Ascending aorta (tissue), 2 donors: ENCODE measurements at places on chromosomes 3 and 15.

DNA sequence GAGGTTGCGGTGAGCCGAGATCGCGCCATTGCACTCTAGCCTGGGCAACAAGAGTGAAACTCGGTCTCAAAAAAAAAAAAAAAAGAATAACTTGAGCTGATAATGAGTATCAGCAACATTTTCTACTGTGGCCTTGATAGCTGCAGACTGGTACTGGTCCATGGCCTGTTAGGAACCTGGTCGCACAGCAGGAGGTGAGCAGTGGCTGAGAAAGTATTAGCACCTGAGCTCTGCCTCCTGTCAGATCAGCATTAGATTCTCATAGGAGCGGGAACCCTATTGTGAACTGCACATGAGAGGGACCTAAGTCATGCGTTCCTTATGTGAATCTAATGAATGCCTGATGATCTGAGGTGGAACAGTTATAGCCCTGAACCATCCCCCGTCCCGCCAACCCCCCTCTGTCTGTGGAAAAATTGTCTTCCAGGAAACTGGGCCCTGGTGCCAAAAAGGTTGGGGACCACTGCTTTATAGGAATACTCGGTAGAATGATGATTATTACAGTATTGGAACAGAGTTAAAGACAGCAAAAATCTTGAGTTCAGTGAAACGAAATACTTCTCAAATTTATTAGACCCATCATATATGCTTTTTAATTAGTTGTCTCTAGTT, 126.0 kb downstream of the ZNF609 start:
- no peak for DNase-seq

GRCh38 chr3:122396511-122396910, 12.5 kb downstream of the FAM162A start:
- no peak for DNase-seq

- DNase-seq = no peak
Observed at GRCh38 chr3:31815631-31816440, 165.2 kb downstream of the OSBPL10 start.

DNA sequence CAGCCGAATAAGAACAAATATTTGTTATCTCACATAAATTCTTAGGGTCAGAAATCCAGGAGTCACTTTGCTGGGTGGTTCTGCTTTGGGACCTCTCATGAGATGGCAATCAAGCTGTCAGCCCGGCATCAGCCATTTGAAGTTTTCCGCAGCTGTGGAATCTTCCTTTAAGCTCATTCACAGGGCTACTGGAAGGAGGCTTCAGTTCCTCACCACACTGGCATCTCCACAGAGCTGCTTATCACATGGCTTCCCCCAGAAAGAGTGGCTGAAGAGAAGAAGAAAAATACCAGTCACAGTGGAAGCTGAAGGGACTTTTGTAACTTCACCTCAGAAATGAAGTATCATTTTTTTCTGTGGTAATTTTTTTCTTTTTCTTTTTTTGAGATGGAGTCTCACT, 267.7 kb downstream of the CHL1 start:
- DNase-seq = no peak

DNA sequence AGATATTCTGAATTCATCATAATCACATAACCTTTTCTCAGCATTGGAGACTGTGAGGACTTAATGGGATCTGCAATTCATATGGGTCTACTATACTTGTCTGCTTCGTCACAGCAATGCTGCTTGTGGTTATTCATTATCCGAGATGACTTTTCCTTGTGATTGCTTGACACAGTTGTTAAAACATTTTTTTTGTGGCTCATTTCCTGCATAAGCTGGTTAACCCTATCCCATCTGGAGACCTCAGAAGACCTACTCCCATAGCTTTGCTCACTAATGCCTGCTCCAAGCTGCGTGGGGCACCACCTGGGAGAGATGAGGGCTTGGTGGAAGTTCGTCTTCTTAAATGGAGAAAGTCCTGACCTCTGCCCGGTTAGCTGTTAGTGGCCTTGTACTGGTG, 360.8 kb downstream of the CHST2 start:
- DNase-seq = no peak

GRCh38 chr3:33441225-33441976, 1.2 kb upstream of the UBP1 start:
- no peak for DNase-seq

GRCh38 chr3:195209083-195209846, 61.7 kb downstream of the XXYLT1 start:
- no peak for DNase-seq

DNA sequence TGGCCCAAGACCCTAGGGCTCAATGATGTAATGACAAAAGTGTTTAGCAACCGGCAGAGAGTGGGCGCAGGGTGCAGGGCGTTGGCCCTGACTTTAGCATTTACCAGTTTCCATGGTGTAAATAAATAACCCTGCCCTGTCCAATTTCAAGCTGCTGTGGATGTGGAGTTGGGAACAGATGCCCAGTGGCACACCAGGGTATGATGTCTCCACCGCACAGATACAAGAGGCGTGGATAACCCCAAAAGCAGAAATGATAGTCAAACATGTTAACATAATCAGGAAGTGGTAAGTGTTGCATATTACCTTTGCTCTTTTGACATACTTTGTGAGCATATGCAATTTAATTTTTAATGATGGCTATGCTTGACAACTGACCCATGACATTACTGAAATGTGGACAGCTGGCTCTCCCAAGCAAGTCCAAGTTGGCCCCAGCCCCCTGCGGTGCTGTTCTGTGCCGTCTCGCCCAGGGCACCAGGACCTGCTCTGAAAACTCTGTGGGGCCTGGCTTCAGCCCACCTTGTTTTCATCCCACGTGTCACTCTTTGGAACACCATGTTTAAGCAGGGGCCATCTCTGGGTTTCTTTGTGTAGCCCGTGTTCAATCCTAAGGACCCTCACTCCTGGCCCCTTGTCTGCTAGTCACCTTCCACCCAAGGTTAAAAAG, 10.8 kb upstream of the ANPEP start:
- DNase-seq = no peak

- peak; percentile 86 for DNase-seq
Observed at GRCh38 chr3:123489400-123490004, 40.6 kb upstream of the ADCY5 start.

DNA sequence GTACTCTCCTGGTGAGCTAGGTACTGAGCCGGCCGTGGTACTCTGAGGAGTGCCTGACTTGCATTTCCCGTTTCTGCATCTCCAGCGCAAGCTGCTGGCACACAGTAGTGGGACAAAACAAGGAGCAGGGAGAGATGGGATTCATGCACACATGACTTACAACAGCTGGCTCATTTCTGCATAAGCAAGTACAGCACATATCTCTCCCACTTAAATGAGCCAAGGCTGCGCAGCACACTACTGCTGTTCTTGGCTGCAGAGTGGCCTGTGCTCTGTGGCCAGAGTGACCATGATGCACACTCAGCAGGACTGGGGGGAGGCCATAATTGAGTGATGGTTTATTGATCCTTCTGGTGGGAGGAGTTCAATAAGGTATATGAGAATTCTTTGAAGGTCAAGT, 59.2 kb upstream of the ABHD17C start:
- no peak for DNase-seq

DNA sequence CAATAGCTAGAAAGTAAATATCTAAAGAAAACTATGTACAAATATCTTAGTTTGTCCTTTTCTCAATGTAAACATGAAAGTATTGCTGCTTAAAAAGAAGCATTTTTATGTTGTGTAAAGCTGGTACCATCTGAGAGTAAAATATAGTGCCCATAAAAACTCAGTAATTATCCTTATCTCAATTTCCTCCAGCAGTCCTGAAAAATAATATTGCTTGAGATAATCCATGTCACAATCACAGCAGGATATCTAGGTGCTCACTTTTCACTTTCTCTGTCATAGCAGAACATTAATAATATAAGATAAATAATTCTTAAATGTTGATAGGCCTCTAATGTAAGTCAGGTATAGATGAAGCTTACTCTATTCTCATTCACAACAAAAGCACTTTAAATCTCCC, 285.5 kb downstream of the ZBBX start:
- no peak for DNase-seq

GRCh38 chr3:39013289-39013688, 38.5 kb downstream of the SCN11A start:
- DNase-seq = no peak

DNA sequence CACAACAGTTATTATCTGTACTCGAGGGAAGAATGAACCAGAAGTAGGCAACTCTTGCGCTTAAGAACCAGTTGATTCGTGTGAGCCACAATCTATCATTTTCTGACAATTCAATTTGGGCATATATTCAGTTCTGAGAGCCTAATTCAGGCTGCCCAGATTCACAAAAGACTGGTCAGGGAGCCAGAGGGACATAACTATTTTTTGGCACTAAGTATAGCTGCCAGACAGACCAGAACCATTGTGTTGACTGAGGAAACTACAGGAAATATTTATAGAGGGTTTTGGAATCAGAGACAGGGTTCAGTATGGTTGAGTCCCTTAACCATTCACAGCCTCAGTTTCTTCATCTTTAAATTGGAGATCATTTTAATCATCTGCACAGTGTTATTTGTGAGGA, 226.7 kb downstream of the TAFA4 start:
- DNase-seq = no peak

DNA sequence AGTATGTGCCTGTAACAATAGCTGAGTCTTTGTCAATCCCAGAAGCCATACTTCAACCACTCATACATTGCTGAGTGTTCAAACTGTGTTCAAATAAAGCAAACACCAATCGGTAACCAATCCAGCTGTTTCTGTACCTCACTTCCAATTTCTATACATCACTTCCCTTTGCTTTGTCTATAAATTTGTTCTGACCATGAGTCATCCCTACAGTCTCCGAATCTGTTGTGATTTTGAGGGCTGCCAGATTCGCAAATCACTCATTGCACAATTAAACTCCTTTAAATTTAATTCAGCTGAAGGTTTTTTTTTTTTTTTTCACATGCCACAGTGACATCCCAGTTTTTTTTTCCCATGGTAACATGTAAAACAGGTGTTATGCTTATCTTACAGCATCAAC, 870.3 kb downstream of the NAALADL2 start:
- DNase-seq = no peak

DNA sequence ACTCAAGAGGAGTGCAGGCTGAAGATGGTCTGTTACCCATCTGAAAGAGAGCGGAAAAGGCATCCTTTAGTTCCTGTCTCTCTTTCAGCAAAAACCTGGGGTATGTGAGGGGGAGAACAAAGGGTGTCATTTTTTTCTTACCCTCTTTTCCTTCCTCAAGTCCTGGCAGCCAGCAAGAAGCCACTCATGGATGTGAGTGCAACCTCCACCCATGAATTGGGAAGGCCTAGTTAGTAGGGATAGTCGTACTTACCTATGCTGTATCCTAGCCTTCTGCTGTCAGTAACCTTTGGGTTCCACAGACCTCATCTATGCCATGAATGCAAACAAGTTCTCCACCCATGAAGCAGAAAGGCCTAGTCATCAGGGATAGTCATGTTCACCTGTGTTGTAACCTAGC, 472.8 kb downstream of the ZIC1 start:
- DNase-seq = no peak

- no peak for DNase-seq
Observed at GRCh38 chr3:53016236-53016635, 29.6 kb downstream of the SFMBT1 start.

GRCh38 chr3:46812237-46812791, 50.9 kb downstream of the MYL3 start:
- DNase-seq = peak; percentile 77

- no peak for DNase-seq
Observed at GRCh38 chr3:16249336-16249735, 15.4 kb downstream of the DPH3 start.

DNA sequence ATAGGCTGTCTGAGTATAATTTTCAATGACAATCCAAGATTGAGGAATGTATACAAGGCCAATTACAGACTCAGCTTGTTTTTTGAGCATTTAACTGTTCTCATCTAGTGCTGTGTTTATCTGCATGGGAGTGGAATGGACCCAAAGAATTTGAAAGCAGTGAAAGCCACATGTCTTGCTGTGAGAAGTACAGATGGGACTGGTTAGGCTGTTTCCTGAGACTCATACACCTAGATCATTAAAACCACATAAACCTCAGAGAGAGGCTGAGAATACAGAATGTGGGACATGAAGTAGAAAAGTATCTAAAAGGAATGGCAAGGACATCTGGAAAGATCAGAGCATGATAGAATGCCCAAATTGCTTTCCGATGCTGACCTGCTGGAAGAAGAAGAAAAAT, 224.6 kb downstream of the NLGN1 start:
- DNase-seq = no peak

- DNase-seq = no peak
Observed at GRCh38 chr15:83046558-83047127, 20.4 kb downstream of the BTBD1 start.

DNA sequence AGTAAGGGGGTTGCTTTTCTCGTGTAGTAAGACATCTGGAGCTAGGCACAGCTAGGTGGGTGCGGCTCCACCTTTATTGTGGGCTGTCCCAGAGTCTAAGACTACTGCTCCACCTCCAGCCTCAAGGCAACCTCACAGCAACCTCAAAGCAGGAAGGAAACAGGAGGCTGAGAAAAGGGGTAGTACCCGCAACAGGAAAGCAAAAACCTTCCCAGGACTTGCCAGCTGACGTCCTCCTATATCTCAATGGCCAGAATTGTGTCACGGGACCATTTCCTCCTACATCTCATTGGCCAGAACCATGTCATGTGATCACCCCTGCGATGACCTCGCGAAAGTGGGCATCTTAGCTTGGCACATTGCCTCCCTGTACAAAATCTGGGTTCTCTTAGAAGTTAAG, 4.3 kb upstream of the GPR160 start:
- DNase-seq = no peak

GRCh38 chr3:18372786-18373405, 52.2 kb downstream of the SATB1 start:
- DNase-seq = no peak

- no peak for DNase-seq
Observed at GRCh38 chr3:197206913-197207312, 91.5 kb downstream of the DLG1 start.

- no peak for DNase-seq
Observed at GRCh38 chr15:68195336-68196112, 9.6 kb downstream of the CALML4 start.

- no peak for DNase-seq
Observed at GRCh38 chr3:15535732-15536131, 14.2 kb upstream of the COLQ start.

- no peak for DNase-seq
Observed at GRCh38 chr15:61047783-61048182, 181.3 kb downstream of the RORA start.

GRCh38 chr15:101049856-101050622, 130.9 kb downstream of the LRRK1 start:
- no peak for DNase-seq

DNA sequence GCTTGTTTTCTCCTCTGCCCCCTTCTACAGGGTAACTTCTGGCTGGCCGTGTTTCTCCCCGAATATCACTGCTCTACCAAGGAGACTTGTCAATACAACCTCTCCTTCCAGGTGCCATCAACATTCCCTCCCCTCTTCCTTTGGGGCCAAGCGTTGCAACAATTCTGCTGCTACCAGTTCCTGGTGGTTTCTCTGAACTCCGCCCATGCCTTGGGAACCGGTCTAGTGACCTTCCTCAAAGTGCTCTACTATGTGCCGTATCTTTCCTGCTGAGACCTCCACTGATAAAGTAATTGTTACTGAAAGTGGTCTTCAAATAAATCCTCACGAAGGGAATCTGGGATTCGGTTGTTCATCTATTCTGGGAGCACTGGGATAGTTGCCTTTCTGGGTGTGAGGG, 26.2 kb downstream of the PCSK6 start:
- DNase-seq = peak; percentile 30

GRCh38 chr3:130626049-130626448, 109.1 kb downstream of the COL6A6 start:
- no peak for DNase-seq

GRCh38 chr15:88624971-88625490, 3.9 kb downstream of the AEN start:
- no peak for DNase-seq

- DNase-seq = no peak
Observed at GRCh38 chr3:45800611-45801010, 4.3 kb upstream of the SLC6A20 start.
